Cortex of kidney (tissue), 1 donor: ENCODE measurements at places on chromosomes 12 and 14.

DNA sequence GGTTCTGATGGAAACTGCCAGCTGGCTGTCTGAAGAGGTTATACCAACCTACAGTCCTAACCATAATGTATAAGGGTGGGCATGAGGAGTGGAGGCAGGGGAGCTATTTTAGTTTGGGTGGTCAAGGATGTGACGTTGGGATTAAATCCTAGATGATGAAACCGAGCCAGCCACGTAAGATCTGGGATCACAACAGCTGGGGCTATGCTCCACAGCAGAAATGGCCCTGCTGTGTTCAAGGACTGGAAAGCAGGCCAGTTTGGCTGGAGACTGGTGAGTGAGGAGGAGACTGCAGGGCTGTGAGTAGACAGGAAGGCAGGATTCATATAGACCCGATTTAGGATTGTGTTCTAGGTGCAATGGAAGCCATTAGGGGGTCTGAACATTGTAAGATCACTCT is 66.1 kb downstream of the SAMD4A start:
- no peak for DNase-seq

GRCh38 chr12:58529897-58530741 is 390.2 kb downstream of the LRIG3 start:
- no peak for DNase-seq

DNA sequence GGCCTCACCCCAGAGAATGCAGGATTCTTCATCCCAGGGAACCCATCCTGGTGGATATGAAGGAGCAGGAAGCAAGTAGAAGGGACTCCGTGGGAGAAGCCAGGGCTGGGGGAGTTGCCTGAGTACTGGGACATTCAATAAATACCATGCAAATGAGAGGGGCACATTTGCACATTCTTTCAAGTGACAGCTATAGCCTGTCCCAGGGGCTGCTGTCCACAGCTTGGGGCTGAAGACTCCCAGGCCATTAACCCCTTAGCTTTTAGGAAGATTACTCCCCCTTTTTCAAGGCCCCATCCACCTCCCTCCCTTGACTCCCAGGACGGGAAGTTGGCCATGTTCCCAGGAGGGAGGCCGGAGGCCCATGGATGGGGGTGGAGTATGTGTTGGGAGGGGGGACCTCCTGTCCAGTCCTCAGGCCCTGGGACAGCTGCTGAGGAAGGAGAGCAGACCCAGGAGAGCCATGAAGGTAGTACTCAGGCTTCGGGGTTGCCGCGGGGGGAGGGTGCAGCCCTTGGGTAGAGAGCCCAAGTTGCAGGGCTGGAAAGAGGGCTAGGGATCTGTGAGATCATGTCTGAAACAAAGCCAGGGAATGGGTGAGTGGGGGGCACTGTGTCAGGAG is 974 bp upstream of the TNS2 start:
- DNase-seq = no peak

GRCh38 chr14:60195179-60195810 is 30.1 kb upstream of the DHRS7 start:
- no peak for DNase-seq
